ENCODE measurements at places on chromosomes 12 and 14.
A peak's percentile ranks its signal among the peaks of the same experiment; 100 is the strongest.

DNA sequence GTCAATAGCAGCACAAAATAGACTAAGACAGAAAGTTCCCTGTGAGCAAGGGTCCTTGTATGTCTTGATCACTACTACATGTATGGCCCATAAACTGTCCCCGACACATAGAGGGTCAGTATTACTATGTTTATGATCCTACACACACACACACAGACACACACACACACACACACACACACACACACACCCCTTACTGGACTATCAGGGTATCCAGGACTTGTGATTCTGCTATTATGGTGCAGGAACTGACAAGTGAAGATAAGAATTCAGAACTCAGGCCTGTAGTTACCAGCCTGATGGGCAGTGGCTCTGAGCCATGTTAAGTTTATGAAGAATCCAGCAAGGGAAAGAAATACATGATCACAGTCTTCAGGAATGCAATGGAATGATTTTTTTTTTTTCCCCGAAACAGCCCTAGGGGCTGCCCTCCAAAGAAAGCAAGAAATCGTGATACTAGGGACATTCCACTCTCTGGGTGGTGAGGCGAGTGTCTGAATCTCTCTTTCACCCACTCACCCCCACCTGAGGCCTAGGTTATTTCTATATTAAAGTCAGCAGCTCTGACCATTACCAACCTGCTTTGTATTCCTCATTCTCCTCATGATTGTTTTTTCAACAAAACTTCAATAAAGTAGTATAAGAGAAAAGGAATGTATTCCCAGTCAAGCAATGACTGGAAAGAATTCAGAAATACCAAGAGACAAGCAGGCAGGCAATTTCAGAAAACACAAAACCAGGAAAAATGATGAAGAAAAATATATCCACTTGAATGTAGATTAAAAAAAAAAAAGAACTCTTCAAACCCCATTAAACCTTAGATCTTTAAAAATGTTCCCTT lies 105.8 kb downstream of the AVPR1A start:
- no peak for DNase-seq

DNA sequence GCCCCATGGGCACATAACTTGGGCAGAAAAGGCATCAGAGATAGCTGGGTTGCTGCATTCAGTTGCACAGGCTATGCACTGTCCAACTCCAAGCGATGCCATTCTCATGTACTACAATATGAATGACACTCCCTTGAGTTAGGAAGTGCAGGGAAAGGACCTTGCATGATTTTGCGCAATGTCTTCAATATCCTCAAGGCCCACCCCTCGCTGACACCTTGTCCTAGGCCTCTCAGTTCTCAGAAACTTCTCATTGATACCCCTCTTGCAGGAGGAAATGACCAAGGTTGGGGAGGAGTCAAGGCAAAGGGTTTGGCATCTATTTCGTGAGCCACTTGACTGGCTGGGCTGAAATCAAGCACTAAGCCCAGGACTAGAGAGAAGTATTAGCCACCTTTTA lies 70.4 kb downstream of the ARL6IP4 start:
- no peak for DNase-seq

DNA sequence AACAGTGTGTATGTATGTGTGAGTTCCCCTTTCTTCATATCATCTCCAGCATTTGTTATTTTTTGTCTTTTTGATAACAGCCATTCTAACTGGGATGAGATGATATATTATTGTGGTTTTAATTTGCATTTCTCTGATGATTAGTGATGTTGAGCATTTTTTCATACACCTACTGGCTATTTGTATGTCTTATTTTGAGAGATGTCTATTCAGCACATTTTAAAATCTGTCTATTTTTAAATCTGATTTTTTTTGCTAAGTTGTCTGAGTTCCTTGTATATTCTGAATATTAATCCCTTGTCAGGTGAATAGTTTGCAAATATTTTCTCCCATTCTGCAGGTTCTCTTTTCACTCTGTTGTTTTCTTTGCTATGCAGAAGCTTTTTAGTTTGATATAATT lies 469.1 kb downstream of the FUT8 start:
- DNase-seq: no peak

- peak; percentile 81 for DNase-seq
Observed at GRCh38 chr12:58067610-58068387, 126.4 kb downstream of the ATP23 start.

GRCh38 chr12:6376870-6377666 lies 1.7 kb upstream of the SCNN1A start:
- no peak for DNase-seq

DNA sequence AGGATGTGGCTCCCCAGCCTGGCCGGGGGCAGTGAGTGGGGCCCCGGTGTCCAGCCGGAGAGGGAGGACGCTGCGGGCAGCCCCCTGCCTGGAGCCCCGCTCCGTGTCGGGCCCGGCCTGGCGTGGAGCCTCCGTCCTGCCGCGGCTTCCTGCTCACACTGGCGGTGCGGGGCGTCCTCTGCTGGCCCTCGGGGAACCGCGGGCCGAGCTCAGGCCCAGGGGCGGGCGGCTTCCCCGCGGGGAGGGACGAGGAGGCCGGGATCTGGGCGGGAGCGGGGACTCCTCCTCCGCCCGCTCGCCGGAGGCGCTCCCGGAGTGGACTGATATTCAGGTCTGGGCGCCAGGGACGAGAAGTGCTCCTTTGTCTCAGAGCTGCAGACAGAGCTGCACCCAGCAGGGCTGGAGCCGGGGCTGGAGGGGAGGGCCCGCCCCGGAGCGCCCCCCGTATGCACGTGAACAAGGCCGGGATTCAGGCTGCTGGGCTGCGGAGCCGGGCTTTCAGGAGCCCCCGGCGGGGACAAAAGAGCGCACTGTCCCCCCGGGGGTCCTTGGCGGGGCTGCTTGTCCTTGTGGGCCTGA lies 2.2 kb downstream of the MMP17 start:
- DNase-seq: no peak

DNA sequence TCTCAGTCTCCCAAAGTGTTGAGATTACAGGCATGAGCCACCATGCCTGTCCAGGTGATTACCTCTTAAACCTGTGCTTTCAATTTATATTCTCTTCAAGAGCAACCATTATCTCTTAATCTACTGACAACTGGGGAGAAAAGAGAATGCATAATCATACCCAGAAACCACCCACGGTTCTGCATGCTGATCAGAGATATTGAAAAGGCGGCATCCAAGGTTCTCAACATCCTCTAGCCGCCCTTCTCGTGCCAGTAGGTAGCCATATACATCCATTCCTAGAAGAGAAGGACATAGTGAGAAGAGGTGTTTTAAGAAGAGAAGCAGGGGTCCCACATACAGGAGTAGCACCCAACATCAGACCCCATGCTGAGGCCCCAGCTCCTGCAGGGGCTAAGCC lies 20.8 kb downstream of the ANAPC7 start:
- no peak for DNase-seq

DNA sequence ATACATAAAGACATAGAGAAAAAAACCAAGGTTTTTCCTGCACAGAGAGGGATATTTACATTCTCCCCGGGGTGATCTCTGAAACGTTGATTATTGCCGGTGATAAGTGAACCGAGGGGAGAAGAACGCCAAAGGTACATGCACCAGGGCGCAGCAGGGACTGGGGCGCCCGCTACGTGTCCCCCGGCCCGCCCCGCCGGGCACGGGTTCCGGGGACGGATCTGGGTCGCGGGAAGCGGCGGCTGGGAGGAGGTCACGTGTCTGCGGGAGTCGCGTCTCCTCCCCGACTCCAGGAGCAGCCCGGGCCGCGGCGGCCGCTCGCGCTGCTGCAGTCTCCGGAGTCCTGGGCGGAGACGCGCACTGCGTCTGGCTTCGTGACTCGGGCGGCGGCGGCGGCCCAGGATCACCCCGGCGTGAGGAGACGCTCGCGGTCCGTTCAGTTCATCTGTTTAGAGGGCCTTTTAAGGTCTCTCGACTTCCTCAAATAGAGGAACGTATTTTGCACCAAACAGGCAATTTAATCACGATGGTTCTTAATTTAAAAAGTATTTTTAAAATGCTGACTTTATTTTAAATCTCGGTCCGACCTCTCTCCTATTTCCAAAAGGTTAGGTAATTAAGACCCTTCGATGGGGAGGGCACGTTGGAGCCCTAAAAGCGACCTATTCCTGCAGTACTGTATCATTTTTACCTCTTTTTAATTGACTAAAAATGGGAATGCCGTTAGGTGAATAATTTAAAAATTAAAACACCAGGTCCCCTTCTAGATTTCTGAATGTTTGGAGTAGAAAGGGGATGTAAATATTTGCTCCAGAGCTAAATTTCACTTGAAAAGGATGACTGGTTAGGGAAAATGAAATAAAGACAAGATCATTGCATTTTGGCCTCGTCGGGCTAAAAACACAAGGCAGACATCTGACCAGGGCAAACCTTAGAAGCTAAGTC lies 1.8 kb upstream of the BHLHE41 start:
- DNase-seq: no peak

DNA sequence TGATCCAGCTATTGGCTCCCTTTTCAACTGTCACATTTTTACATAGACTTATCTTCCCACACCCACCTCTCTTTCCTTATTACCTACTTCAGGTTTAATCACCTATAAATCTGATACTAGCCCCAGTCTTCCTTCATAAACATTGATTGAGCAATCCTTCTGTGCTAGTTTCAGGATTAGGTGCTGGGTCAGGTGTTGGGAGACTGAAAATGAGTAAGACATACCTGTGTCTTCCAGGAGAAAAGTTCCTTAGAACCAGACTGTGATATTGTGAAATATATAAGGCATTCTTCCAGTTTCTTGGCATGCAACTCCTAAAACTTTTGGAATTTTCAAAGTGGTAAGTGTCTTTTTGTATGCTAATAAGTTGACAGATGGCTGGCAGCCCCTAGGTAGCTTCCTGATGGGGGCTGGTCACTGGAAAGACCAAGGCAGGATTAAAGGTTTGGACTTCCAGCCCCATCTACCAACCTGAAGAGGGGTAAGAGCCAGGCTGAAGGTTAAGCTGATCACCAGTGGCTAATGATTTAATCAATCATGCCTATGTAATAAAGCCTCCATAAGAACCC lies 4.6 kb downstream of the ANO6 start:
- DNase-seq: no peak

- DNase-seq: no peak
Observed at GRCh38 chr14:68702135-68702534, 90.7 kb downstream of the ZFP36L1 start.

GRCh38 chr12:24845615-24846014 lies 103.3 kb downstream of the BCAT1 start:
- no peak for DNase-seq

DNA sequence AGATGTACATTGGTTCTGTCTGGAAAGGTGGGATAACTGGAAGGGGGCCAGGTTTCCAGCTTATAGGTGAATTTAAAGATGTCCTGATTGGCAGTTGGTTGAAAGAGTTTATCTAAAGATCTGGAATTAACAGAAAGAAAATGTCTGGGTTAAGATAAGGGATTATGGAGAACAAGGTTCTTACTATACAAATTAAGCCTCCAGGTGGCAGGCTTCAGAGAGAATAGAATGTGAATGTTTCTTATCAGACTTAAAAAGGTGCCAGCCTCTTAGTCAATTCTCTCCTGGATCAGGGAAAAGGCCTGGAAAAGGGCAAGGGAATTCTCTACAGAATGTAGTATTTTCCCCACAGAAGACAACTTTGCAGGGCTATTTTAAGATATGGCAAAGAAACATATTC lies 53.1 kb downstream of the CNTN1 start:
- no peak for DNase-seq

DNA sequence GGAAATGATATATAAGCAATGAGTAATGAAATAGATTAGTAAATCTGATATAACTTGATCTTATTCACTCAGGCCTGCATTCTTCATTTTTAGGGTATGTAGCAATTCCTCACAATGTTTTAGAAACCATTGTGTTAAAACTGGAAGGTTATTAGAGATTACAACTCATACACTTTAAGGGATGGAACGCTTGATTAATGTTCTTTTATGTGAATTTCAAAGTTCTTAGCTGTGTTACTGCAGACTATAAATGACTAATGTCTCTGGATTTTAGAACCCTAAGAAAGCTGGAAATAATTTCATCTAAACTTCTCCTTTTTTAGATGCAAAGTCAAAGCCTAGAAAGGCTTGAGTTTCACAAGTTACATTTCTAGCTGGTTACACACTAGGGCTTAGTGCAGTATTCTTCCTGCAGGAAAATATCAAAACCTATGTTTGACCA lies 148.2 kb upstream of the CLEC14A start:
- no peak for DNase-seq

- DNase-seq: no peak
Observed at GRCh38 chr12:50984586-50985298, 32.4 kb downstream of the HIGD1C start.

DNA sequence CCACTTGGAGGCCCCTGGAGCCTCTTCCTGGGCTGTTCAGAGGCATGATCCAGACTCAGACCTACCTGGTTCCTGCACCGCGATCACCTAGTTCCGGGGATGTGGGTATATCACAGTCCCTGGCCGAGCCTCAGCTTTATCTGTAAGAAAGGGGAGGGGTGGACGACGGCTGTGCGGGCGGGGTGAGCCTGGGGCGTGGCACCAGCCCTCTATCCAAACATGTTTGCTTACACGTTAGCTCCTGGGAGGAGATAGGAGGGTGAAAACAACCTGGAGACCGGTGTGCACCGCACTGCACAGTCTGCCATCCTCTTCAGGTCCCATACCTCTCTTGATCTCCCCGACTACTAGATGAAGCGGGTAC lies 1.2 kb downstream of the ANKRD9 start:
- DNase-seq: no peak

DNA sequence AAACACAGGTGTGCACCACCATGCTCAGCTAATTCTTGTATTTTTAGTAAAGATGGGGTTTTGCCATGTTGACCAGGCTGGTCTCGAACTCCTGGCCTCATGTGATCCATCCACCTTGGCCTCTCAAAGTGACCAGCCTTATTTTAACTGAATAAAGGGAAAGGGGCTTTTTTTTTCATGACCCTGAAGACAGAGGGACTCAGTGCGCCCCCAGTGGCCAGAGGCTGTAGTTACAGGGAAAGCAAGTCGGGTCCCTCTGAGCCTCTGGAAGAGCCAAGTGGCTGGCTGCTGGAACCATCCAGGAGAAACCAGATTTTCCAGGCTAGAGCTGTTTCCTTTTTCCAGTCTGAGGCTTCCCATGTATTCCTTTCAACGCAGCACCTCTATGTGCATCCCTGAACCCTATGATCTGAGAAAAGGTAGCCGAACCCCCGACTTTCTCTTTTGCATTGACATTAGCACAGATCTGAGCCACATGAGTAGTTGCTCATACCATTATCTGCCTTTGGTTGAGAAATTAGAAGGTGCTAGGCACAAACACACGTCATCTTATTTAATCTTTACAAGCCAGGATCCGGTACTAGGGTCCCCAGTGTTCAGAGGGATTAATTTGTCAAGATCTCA lies 342.7 kb downstream of the CACNA1C start:
- DNase-seq: no peak

- DNase-seq: no peak
Observed at GRCh38 chr14:42710071-42710470, 1103.4 kb downstream of the LRFN5 start.

- no peak for DNase-seq
Observed at GRCh38 chr14:64293976-64294671, at the start of gene ESR2. TSS of gene ESR2 (minus strand) at chr14:64294371. CDS start at chr14:64282985, 11,386 bp downstream.

All from keratinocyte (primary cell).